ENCODE measurements at places on chromosomes 6 and 20.

DNA sequence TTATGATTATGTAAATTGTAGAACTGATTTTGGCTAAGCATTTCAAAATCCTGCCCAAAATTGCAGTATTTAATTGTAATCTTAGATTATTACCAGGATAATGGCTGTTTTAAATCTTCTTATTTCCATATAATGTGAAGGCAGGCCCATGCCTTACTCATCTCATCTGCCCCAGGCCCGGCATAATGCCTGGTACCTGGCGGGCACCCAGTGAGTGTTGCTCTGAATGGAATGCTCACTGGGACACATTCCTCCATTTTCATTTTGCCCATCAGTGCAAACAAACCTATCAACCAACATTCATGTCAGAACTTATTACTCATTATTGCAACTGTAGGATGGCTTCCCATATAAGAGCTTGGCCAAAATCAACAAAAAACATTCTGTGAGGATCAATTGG, 22.8 kb downstream of the SAMD5 start:
- DNase-seq = no peak

GRCh38 chr20:62398120-62398821, 8.8 kb downstream of the CABLES2 start:
- no peak for DNase-seq

DNA sequence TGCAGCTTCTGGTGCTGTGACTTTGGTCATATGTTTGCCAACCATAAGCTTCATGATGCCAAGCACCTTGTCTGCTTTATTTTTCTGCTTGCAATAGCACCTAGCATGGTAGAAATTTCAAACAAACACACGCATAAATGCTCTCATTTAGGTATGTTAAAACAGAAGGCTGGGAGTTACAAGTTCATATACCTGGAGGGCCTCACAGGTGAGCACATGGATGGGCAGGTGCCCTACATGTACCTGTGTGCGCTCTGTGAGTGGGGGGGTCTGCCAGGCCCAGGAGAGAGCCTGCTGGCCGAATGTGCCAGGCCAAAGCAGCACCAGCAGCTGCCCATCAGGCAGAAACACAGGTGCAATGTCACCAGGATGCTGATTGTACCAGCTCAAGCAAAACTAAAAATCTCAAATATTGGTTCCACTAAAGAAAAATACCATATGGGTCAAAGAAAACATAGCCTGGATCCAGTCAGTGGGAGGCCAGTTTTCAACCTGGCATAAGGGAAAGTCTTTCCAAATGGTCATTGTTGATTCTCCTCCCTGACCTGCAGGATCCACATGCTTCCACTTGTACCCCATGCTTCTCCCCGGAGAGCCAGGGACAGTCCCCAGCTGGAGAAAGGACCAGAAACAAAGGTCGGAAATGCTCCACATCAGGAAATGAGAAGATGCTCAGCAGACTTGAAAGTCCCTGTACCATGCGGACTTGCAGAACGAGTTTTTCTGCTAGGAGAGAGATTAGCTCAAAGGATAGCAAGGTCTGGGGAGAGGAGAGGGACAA, 7.2 kb upstream of the PFDN4 start:
- no peak for DNase-seq

GRCh38 chr20:63785691-63786131, 45.4 kb downstream of the ZBTB46 start:
- no peak for DNase-seq

GRCh38 chr6:11650025-11650696, 112.6 kb downstream of the TMEM170B start:
- DNase-seq = no peak

GRCh38 chr6:159169557-159170332, 545 bp downstream of the FNDC1 start:
- DNase-seq = no peak

DNA sequence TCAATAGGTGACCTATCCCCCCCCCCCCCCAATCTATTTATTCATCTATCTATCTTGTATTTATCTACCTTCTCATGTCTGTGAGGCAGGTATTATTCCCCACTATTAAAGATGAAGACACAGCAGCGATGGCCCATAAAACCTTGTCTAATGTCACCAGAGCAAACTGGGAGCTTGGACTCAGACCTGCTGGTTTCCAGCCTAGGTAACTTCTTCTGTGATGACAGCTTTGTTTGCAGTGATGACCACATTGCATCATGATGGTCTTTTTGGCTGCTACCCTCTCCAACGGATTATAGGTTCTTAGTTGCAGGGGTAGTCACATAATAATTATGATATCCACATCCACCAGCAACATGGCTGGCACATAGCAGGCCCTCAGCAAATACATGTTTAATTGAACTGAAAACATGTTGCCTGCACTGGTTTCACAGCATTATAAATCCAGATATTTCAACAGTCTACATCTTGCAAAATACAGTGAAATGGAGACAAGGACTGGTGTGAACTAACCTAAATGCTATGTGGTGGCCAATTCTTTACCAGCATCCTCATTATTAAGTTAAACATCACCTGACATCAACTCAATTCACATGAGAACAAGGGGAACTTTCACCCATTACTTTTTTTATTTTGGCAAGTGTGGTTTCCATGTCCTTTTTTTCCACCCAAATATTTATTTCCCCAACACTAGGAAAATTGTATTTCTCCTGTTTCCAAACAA, 712.5 kb upstream of the NRSN1 start:
- DNase-seq = no peak

DNA sequence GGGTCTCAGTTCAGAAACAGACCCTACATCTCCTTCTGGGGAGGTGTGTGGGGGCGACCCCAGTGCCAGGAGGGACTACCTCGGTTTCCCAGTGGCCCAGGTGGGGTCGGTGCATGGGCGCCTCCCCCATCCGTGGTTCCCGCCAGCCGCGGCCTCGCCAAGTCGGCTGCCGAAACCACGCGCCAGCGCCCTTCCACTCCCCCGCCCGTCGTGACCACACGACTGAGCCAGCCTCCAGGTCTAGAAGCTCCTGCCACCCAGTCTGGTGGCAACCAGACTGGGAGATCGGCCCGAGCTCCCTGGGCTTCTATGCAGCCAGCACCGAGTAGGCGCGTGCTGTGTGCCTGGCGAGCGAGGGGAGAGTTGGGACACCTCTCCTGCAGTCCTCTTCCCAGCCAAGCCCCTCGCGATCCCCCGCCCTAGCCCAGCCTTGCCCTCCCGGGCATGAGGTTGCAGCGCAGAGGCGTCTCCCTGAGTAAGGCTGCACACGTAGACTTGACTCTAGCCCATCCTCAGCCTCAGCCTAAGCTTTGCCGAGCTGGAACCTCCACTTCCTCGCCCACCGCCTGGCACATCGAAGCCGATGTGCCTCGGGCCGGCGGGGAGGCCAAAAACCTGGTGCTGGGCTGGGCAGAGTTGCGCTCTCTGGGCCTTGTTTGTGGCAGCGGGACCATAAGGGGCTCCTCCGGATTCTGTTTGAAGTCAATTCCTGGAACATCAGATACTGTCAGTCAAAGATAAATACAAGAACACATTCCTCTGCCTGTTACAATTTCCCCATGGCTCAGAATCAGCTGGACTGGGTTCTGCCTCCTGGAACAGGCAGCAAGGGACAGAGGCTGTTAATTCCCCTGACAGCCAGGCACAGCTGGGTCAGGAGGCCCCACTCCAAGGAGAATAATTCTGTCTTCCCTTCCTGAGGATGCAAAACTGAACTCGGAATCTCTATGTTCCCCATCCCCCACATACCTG, 1.5 kb upstream of the CPNE5 start:
- DNase-seq = no peak

- no peak for DNase-seq
Observed at GRCh38 chr6:37671061-37671460, 26.6 kb downstream of the MDGA1 start.

DNA sequence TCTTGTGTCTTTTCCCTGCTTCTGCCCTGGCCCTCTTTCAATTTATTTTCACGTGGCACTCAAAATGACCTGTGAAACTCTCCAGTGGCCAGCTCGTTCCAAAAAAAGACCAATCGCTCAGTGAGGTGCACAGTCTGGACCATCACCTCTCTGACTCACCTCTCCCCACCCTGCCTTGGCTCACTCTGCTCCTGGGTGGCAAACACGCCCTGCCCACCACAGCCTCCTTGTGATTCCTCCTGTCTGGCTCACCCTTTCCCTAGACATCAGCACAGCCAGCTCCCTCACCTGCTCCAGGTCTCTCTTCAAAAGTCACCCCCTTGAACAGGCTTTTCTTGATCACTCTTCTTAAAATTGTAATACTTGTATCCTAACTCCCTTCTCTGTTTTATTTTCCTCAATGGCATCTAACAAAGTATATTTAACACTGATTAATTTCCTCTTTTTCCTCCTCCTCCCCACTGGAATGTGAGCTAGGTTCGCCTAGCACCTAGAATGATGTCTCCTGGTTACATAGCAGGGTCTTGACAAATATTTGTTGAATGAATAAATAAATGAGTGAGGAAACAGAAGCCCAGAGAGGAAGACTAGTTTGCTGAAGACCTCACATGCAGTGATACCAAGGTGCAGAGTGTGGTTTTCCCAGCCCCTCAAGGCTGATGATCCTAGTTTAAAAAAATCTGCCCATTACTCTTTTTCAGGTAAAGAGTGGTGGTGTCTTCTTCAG, 109.0 kb downstream of the GJA10 start:
- no peak for DNase-seq

GRCh38 chr6:128208851-128209580, 308.2 kb upstream of the THEMIS start:
- no peak for DNase-seq

GRCh38 chr6:145148776-145149175, 586.5 kb downstream of the EPM2A start:
- DNase-seq = no peak

DNA sequence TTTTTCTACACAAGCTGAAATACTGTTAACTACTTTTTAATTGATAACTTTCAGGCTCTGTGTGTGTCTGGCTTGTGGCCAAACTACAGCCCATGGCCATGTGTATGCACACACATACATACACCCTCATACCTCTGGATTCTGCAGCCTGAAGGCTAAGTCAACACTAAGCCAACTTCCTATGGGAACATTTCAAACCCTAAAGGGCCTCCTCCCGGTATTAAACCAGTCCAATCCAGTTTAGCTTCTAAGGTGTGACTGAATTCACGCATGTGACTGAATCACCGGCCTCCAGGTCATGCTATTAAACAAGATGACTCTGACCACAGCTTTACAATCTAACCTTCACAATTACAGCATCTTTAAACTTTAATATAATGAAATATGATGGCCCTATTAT, 20.7 kb upstream of the DST start:
- DNase-seq = no peak

DNA sequence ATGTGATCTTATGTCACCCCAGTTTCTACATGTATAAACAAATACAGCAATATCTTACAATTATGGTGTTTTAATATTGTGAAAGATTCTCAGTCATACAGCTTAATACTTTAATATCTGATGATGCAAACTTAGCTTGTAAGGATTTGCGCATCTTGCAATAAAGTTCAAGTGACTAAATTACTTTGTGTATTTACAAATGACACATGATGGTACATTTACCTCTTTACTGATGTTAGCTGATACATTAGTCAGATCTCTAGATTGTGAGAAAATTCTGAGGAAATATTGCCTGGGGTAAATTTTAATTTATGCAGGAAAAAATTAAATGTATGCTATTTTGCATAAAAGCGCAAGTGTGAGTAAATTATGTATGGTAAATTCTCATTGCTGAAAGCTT, 418.8 kb upstream of the MMS22L start:
- DNase-seq = no peak

DNA sequence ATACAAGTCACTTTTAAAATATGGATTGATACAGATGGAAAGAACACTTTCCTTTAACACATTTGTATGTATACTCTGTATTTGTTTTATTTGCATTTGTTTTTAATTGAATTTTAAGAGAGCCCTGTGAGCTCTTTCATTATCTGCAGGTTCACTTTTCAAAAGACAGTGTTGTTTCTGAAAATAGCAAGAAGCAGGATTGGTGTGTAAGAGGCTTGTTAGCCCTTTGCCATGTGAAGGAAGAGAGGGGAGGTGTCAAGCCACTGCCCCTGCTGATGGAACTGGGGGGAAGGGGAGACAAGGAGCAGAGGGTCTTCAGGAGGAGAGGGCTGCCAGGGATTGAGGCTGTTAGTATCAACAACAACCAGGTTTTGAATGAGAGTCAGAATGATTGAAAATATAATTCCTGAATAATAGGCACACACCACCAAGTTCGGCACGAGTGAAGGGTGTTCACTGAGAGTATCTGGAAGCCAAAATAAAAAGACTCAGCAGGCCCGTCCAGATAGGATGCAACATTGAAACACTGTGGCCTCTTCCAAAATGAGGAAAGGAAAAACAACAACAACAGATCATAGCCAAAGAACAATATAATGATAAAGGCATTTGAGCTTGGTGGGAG, 12.6 kb upstream of the PBOV1 start:
- DNase-seq = no peak

GRCh38 chr6:13272131-13273046, 55.9 kb downstream of the TBC1D7 start:
- no peak for DNase-seq

DNA sequence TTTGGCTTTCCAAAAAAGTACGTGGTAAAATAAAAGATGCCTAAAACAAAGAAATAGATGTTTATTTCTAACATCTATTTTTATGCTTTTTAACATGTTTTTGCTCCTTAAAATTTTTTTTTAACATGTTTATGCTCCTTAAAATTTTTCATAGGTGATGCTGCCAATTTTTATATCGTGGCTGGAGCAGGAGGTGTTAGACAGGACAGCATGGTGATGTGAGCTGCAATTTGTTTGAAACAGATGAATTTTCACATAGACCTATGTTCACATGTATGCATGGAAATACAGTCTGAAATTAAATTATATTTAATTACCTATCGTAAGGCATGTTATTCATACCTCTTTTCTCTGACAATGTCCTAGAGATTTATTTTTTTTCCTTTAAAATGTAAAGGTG, 784.8 kb downstream of the EPHA7 start:
- DNase-seq = no peak

GRCh38 chr6:14417377-14417776, 299.8 kb downstream of the CD83 start:
- DNase-seq = no peak

GRCh38 chr6:32234934-32235333, 11.1 kb upstream of the NOTCH4 start:
- no peak for DNase-seq

- DNase-seq = no peak
Observed at GRCh38 chr20:39874049-39874893, 814.8 kb downstream of the MAFB start.
